ENCODE measurements at places on chromosomes 11 and 22.
A peak's percentile ranks its signal among the peaks of the same experiment; 100 is the strongest.

- no peak for DNase-seq
Measured at GRCh38 chr11:68543594-68543993, 83.0 kb downstream of the PPP6R3 start.

DNA sequence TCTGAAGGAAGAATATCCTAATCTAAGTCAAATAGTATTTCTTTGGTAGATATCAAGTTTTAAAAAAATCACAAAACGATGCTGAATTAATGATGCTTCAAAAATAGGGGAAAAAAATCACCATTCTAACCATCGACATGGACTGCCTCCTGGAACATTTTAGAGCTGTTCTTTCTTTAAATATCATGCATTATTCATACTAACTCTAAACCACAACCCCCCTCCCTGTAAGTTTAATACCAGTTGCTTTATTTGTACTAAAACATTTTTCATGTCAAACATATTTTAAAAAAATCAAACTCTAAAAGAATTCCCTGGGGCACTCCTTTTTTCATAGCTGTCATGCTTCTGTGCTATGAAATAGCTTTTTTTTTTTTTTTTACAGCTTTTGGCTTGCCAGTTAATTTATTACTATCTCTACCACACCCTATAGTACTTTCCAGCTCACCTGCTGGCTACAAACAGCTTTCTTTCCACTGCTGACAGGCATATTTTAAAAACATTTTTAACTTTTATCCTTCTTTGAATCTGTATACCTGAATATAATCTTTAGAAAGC lies 256.9 kb downstream of the SOX6 start:
- no peak for DNase-seq

DNA sequence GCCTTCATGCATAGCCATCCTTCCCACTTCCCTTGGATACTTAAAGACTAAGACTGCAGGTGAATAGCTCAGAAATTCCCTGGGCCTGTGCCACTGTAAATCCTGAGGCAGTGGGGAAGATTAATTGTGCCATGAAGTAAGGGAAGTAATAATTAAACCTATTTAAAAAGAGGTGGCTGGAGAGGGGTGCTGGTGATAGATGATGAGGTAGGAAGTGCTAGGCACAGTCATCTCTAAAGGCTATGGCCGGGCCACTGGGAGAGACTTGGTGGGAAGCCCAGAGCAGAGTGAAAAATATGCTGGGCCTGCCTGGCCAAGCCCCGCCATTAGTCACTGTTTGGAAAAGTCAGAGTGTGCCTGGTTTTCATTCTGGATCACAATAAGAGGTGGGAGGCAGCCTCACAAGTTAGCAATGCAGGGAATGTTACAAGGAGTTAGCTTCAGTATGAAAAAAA lies 197.2 kb upstream of the PITPNB start:
- DNase-seq = peak; percentile 95

GRCh38 chr11:71247551-71248250 lies 4.7 kb downstream of the SHANK2 start:
- no peak for DNase-seq

DNA sequence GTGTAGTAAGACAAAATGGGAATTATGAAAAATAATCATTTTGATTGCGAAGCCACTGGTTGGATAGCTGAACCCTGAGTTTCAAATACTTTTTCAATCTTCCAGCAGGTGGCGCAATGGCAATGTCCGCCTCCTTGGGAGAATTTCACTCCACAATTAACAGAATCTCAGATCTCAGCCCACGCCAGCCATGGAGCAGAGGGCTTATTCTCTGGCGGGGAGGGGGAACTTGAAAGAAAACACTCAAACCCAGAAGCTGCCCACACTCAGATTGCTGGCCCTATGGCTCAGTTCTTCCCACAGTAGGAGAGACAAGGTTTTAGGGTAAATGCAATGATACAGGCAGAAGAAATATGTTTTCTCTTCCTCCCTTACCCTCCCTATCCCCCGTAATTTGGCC lies 38.7 kb upstream of the RCN1 start:
- DNase-seq = peak; percentile 43

- DNase-seq = no peak
Measured at GRCh38 chr11:118051611-118052461, 25.0 kb upstream of the TMPRSS4 start.

DNA sequence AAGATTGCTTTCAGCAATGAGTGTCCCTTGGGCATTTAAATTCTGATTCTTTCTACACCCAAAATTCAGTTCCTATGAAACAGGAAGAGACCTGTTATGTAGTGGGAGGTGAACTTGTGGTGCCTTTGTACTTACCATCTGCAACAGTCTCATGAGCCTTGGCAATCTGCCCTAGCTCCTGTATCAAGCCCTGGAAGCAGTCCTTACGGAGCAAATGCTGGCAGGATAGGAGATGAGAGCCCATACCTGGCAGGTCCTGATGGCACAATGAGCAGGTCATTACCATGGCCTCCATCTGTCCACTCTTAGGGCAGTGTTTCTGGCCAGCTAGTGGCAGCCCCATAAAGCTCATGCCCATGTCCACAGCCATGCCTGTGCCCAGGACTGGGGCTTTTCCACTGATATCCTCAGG lies 10.8 kb downstream of the TRIM66 start:
- peak; percentile 69 for DNase-seq

DNA sequence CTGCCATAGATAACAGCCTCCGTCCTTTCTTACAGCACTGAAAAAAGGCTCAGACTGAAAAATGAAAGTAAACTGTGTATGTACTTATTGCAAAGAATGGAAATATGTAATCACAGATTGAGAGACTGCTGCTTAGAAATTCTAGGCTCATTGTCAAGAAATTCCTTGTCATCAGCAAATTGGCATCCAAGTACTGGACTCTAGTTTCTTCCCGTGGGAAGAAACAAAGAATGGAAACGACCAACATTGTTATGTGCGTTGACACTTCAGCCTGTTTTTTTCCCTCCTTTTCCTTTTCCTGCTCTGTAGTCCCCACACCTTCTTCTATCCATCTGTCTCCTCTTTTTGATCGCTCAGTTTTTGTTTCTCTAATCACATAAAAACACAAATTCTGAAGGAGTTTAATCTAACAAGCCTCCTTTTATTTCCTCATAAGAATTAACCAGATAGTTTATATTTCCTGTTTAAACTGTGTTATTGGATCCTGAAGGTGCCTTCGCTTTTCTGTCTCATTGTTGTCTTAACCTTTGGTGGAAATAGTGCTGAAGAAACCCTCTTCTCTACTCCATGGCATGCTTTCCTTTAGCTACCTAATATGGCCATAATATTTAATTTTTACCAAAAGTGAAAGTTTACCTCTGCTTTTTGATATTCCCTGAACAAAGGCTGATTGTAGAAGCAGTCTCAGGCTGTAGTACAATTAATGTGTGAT lies 20.0 kb upstream of the CASP12 start:
- DNase-seq = peak; percentile 77

DNA sequence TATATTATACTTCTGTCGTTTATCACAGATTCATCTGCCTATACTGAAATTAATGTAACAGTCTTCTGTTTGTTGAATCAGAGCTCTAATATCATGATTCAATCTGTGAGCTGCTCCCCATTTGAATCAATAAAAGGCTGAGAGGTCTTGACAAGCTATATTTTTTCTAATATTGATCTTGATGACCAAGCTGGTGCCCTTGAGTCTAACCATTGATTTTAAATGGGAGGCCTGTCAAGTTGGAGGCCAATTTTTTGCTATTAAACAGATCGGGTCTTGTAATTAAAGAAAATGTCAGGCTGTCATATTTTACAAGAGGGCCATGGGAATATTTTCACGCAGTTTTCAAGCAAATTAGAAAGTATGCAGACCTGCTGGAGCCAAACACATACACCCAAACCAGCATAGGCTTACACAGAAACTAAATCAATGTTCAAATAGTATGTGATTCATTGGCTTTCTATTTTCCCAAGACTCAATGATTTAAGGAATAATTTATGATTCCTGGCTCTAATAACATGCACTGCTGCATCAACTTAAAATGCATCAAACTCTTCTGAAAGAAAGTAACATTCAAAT lies 286.9 kb downstream of the CNTN5 start:
- DNase-seq = no peak

DNA sequence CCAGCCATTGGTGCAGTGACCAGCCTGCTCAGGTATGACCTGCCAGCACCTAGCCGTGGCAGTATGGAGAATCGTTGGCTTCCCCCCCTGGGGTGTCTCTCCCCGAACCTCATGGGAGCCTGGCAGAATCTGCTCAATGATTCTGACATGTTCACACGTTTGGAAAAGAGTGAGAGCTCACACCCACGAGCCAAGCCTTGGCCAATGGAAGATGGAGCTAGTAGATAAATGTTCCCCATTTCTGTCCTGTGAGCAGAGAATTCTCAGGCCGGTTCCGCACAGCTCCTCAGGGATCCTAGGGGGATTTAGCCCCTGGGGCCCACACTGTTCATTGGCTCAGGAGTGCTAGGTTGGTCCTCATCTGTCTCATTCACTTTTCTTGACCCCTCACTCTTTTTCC lies 128.4 kb downstream of the RCN1 start:
- DNase-seq = no peak

Data from astrocyte of the cerebellum (primary cell).